PC-3 (cell line): ENCODE measurements at places on chromosomes 6 and 20. TPM values are rescaled to one million over a fixed set of nuclear protein-coding genes. Genes with fewer than 3 reads are reported as not detected.

GRCh38 chr6:136429264-136430065 lies 120.8 kb downstream of the MAP7 start:
- DNase-seq: peak; percentile 2

- DNase-seq: no peak
Measured at GRCh38 chr20:44727651-44728050, 12.5 kb downstream of the CCN5 start.

- DNase-seq: no peak
Measured at GRCh38 chr6:102085257-102085656, 691.7 kb downstream of the GRIK2 start.

APOBEC2 gene
- total RNA-seq: not detected in 2 replicates

DNA sequence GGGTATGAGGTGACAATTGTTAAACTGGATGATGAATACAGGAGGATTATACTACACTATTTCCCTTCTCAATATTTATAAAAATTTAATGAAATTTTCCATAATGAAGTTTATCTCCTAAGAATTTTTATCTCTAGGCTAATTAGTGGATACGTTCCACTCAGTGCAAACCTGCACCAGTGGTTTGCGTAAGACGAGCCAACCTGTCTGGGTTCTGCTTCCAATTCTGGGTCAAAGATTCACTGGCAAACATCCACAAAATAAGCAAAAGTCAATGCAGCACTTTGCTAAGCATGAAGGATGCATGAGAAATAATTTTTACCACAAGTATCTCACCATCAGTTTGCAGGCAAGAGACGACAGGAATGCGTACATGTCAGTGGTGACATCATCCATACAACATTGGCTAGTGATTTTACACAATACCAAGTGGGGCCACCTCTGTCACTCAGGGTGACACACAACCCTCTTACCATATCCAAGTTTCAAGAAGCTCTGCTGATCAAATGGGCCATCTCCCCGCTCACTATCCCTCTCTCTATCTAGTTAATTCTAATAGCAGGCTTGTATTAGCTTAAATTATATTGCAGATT lies 51.7 kb downstream of the FAM50B start:
- DNase-seq: no peak

DNA sequence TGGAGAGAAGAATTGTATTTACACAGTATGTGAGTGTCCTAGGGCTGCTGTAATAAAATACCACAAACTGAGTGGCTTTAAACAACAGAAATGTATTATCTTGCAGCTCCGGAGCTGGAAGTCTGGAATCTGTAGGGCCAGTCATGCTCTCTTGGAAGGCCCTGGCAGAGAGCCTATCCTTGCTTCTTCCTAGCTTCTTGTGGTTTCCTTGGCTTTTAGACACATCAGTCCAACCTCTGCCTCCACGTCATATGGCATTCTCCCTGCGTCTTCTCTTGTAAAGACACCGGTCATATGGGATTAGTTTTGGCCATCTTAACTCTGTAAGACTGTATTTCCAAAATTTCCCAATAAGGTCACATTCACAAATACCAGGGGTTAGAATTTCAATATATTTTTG lies 10.8 kb downstream of the FNDC1 start:
- DNase-seq: no peak
